Fibroblast of skin of scalp (primary cell): ENCODE measurements at places on chromosomes 5 and 9.
A peak's percentile ranks its signal among the peaks of the same experiment; 100 is the strongest.

GRCh38 chr5:9474219-9475002 is 71.5 kb downstream of the SEMA5A start:
- DNase-seq: no peak

DNA sequence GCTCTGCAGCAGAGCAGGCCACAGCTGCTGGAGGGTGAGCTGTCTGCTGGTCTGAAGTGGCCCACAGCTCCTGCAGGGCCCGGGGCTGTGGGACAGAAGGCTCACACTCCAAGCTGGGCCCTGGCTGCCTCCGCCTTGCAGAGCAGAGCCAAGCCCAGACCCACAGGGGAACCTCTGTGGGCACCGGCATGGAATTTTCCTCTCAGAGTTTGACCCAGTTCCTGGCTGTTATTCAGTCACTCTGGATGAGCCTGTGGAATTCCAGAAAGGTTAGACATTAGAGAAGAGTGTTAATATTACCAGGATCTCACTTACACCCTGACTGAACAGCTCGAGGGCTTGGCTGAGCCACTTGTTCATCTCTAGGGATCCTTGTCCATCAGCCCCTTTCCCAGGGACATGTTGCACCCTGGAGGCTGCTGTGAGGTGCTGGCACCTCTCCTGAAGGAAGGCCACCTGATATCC is 17.5 kb downstream of the IL9 start:
- DNase-seq: no peak

DNA sequence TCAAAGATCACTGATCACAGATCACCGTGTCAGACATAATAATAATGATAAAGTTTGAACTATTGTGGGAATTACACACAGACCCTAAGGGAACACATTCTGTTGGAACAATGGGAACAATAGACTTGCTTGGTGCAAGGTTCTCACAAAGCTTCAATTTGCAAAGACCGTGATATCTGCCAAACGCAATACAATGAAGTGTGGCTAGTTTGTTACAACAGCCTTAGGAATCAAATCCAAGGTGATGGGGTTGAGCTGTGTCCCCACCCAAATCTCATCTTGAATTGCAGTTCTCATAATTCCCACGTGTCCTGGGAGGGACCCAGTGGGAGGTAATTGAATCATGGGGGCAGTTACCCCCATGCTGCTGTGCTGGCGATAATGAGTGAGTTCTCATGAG is 20.8 kb downstream of the KYAT1 start:
- no peak for DNase-seq

DNA sequence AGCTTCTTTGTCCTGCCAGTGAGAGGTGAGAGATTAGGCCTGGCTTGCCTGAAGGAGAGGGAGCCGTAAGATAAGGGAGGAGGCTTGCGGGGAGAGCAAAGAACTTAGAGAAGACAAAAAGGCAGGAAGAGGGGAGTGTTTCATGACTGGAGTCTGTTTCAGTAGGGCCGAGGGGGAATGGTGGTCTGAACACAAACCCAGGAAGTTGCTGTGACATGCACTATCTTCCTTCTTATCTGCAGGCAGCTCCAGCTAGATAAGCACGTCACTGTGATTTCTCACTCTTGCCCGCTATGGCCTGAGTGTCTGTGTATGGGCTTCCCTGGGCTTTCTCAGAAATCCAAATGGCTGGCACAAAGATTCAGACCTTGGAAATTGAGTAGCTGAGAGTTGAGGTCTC is 307.5 kb upstream of the CLINT1 start:
- no peak for DNase-seq

DNA sequence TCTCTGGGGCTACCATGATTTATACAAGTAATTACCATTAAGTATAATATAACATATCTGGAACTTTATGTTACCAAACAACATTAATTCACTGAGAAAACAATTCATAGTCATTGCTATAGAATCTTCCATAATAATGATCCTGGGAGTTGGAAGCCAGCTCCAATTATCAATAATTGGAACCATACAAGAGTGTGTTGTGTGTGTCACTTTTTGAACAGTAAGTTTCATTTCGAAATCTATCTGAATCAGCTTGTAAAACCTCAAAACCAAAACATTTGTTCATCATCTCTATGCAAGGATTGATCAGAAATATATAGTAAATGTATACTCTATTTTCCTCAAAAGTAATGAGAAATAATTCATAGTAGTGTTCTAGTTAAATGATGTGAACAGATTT is 348.1 kb downstream of the ARL15 start:
- no peak for DNase-seq

DNA sequence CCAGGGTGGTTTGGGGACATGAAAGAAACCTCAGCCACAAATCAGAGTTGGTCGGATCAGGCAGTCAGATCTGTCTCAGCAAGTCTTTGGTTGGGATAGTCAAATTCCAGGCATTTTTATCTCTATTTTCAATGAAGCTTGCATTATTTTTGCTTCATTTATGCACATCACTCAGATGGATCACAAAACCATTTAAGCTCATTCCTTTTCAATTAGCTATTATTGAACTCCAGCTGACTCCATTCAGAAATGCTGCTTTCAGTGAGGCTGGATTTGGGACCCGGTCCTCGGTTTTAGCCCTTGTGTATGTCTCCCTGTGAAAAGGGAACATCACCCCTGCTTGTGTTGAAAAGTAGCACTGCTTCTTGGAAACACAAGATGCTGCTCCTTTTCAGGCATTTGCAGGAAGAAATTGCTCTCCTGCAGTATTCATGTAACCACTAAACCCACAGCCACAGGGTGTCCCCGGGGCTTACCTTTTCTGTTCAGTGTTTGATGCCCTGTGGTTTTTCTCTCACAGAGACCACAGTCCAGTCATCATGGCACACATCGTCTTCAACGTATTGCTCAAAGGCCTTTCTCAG is 232.9 kb downstream of the NFIB start:
- peak; percentile 66 for DNase-seq

DNA sequence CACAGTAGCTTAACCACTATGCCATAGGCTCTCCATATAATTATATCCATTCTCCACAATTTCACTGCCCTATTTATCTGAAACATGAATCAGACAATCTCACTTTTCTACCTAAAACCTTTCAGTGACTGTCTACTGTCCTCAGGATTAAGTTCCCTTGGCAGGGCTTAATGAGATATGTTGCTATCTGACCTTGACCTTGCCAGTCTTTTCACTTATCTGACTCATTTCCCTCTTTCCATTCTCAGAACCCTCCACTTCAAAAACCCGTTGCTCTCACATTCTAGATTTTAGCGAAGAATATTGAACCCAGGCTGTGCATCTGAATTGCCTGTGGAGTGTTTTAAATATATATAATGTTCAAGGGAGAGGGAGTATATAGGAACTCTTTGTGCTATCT is 452.1 kb upstream of the MPDZ start:
- DNase-seq: no peak

DNA sequence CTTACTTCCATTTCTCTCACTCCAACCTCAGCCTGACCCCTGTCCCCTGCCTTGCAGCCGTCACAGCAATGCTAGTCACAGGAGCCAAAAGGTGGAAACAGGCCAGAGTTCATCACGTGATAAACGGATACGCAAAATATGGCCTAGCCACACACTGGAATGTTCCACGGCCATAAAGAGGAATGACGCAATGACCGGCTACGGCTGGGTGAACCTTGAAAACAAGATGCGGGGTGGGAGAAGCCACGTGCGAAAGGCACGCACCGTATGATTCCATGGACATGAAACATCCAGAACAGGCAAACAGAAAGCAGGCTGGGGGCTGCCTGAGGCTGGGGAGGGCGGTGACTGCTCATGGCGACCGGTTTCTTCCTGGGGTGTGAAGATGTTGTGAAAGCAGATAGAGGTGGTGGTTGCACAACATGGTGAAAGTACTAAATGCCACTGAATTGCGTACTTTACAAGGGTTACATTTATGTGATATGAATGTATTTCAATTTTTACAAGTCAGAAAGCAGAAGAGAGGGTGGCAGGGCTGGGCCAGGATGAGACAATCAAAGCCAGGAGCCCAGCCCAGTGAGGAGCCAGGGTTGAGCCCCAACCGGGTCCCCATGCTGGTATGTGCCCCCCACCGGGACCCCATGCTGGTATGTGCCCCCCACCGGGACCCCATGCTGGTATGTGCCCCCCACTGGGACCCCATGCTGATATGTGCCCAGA is 117.8 kb upstream of the SARDH start:
- peak; percentile 35 for DNase-seq

GRCh38 chr5:180114304-180115003 is 42.9 kb upstream of the RNF130 start:
- no peak for DNase-seq

DNA sequence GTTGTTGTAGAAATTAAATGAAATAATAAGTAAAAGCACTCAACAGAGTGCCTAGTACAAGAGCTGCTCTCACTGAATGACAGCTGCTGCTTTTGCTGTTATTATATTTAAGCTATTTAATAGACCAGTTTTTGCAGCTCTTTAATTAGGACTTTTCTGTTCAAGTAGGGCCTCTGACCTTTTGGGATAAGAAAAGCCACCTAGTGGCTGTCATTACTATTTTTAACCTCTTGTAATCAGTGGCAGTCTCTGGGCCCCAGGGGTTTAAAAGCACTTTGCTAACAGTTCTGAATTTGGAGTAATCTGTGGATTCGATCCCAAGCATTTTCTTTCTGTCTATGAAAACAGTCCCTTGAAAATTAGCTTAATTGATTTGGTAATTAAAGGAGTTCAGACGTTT is 121.1 kb downstream of the NUDT12 start:
- DNase-seq: no peak

DNA sequence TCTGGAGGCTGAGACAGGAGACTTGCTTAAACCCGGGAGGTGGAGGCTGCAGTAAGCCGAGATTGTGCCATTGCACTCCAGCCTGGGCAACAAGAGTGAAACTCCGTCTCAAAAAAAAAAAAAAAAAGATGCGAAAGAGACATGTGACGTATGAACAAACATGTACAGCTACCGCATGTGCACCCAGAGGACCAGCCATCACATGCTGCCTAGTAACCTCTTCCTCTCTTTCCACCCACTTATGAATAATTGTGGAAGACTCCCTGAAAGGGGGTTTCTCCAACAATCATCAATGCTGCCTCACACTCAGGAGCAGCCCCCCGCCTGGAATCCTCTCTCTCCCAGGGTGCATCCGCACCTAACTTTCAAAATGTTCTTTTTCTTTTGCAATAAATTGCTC is 2.2 kb downstream of the SARDH start:
- no peak for DNase-seq

DNA sequence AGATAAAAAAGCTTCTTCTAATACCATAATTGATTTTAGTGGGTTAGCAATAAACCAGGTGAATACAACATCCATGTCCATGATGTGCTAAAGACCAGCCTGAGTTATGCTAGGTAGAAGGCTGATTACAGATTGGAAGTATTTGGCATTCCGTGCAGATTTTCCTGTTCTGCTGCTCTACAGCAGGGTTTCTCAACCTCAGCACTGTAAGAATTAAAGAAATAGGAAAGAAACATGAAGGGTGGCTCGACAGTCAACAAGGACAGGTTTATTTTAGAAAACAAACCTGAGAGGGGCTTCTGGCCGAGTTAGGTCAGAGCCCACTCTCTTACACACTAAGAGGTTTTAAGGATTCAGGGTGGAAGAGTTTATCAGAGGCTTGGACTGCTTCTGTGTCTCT is 42.3 kb downstream of the ZFAND5 start:
- DNase-seq: no peak
